ENCODE measurements at places on chromosomes 5 and 9.

DNA sequence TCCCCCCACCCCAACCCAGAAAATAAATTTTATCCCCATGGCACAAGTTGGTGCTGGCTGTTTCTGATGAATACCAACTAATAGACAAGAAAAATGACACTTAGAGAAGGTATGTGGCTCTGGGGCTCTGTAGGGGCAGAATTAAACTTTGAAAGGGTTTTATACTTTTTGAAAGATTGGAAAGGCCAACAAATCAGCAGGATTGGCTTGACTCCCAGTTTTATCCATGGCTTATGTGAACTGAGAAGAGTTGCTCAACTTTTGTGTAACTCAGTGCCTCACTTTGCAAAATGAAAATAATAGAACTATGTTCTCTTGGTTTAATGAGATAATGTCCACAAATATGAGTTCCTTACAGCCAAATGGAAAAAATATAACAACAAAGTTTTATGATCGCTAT lies 288.9 kb upstream of the KIF2A start:
- no peak for DNase-seq

DNA sequence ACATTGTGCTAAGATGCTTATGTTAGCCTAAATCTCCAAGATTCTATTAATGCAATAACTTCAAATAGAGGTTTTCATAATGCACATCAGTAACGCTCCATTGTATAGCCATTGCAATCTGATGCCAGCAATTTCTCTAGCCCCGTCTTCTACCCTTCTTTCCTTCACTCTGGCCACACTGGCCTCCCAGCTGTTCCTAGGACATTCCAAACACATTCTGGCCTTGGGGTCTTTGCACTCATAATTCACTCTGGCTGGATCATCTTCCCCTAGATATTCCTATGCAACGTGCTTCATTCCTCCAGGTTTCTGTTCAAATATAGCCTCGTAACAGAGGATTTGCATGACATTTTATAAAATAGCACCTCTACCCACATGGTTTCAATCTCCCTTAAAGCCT lies 23.3 kb downstream of the FAM81B start:
- DNase-seq = no peak

GRCh38 chr9:130219661-130220096 lies 45.9 kb upstream of the HMCN2 start:
- DNase-seq = no peak

- no peak for DNase-seq
Observed at GRCh38 chr5:172564188-172564587, 76.9 kb upstream of the NEURL1B start.

DNA sequence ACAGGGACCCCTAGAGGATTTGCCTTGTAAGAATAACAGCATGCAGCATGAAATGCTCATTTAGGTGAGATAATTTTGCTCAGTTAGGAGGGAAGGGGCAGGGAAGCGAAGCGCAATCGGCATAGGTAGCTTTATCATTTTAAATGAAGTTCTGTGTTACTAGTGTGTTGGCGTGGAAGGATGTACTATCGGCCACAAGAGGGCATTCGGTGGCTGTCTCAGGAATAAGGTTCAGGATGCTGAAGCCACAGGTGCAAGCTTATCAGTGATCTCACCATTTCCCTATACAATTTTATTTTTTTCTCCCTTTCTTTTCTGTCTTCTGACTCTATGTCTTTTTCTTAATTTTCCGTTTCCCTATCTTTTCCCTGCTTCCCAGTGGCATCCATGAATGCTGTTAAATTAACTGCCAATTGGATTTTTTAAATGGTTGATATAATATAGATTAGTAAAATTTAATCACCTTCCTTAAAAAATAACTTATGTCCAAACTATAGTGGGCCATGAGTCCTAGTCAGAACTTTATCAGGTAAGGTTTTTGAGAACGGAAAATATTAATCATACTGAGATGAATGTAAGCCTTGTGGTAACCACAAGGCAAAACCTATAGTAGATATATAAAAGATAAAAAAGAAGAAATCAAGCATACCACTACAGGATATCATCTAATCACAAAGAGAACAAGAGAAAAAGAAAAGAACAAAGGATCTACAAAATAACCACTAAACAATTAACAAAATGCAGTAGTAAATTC lies 1.2 kb upstream of the INSL6 start:
- DNase-seq = no peak

GRCh38 chr9:136667214-136667939 lies 4.7 kb downstream of the EGFL7 start:
- DNase-seq = no peak

GRCh38 chr5:121982146-121982892 lies 20.5 kb downstream of the SRFBP1 start:
- DNase-seq = no peak

DNA sequence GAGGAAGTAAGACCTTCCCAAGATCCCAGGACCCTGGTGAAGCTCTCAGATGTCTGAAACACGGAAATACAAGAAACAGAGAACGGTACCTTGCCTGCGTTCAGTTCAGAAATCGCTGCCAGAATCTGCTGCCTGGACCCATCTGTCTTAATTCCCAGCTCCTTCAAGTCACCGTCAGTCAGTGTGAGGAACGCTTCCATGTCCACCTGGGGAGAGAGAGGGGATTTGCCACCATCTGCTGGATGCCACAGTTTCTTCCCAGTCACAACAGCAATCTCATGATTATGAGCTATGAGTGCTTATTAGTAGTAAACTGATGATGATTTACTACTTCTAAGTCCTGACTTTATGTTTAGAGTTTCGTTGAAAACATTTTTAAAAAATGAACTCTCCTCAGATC lies 36.7 kb upstream of the GABBR2 start:
- no peak for DNase-seq

DNA sequence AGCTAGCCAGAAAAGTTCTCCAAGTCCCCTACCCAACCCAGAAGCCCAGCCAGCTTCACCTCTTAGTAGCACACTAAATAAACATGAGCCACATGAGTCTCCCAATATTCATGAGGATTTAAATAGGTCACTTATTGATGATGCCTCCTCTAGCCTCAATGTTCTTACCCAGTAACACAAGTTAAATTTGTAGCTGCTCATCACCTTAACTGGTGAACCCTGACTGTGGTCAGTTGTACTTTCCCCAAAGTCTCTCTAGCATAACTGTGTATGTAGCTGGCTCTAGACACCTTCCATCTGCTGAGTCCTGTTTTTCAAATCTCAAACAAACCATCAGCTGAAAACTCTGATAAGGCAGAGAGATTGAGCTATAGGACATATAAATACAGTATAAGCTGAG lies 100.3 kb upstream of the ELAVL2 start:
- DNase-seq = no peak

GRCh38 chr9:96048956-96049831 lies 173.7 kb downstream of the ERCC6L2 start:
- no peak for DNase-seq

DNA sequence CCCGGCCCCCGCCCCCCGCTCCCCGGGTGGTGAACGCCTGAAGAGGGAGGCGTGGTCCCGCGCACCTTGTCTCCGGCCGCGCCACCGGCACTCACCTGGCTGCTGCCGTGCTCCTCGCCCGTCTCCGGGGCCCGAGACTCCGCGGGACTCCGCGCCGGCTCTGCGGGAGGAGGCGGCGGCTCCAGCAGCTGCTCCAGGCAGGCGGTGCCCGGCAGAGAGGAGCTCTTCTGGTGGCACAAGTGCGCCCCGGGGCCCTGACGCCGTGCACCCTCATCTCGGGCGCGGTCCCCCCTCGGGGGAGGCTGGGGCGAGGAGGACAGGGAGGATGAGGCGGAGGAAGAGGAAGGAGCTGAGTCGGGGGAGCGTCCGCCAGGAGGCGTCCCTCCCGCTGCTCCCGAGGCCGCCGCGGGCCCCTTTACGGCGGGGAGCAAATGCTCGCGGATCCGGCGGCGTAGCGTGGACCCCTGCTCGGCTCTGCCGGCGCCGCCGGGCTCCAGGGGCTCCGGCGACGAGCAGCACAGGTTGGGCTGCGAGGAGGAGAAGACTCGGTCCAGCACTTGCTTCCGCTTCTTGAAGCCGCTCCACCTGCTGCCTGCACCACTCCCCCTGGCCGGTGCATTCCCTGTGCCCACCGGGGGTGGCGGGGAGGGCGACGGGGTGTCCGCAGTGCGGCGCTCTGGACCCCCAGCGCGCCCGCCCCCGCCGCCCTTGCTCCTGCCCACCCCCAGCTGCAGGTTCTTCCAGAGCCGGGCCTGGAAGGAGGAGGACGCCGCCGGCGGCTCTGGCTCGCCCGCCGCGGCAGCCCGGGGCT lies 928 bp downstream of the MCTP1 start:
- no peak for DNase-seq

- no peak for DNase-seq
Observed at GRCh38 chr5:118580949-118581348, 407.4 kb downstream of the DTWD2 start.

DNA sequence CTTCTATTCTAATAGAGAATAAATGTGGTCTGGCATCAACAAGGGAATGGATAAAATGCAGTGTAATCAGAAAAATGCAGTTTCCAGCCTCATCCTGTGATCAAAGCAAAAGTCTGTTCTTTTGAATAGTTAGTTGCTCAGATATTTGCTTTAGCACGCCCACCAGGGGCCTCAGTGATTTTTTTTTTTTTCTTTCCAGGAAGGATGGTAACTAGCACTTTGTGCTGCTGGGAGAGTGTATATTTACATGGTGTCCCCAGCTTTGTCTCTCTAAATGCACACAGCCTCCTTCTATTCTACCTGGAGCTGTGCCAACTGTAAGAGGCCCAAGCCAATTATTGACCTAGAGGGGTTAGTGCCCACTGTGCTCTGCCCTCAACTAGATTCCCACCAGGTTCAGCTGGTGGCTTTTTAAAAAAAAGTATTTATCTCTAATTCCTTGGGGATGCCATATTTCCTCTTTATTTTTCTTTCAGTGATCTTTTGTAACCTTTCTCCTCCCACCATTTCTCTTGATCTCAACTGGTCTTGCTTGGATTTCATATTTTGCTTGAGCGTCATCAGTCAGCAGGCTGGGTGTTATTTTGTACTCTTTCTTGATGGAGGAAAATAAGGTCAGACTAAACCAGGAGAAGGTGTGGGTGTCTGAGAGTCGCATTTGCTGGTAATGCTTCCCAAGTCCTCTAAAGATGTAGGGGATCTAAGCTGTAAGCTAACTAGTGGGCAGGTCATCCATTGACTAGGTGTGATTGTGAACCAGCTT lies 193.0 kb upstream of the C9orf72 start:
- DNase-seq = no peak

DNA sequence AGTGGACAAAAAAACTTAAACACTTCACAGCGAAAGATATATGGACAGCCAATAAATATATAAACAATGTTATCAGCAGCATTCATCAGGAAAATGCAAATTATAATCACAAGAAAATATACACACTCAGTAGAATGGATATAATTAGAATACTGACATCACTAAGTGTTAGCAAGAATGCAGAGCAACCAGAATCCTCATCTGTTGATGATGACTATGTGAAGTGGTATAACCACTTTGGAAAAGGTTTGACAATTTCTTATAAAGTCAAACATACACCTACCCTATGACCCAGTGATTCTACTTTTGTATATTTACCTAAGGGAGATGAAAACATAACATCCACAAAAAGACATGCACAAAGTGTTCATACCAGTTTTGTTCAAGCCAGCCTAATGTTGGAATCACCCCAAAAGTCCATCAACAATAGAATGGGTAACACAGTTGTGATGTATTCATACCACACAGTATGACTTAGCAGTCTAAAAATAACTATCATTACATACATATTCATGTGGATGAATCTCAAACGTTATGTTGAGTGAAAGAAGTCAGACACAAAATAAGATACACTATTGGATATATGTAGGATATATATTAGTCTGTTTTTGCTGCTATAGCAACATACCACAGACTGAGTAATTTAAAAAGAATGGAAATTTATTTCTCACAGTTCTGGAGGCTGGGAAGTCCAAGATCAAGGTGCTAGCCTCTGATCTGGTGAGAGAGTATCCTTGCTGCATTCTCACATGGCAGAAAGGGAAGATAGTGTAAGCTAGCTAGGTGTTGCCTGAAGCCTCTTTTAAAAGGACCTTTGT lies 148.8 kb upstream of the ADAMTSL1 start:
- no peak for DNase-seq

DNA sequence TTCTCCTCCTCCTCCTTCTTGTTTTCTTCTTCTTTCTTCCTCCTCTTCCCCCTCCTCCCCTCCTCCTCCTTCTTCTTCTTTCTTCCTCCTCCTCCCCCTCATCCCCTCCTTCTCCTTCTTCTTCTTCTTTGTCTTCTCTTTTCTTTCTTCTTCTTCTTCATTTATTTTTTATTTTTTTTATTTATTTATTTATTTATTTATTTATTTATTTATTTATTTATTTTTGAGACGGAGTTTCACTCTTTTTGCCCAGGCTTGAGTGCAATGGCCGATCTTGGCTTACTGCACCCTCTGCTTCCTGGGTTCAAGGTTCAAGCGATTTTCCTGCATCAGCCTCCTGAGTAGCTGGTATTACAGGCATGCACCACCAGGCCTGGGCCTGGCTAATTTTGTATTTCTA lies 1332.5 kb upstream of the CDH9 start:
- DNase-seq = no peak

DNA sequence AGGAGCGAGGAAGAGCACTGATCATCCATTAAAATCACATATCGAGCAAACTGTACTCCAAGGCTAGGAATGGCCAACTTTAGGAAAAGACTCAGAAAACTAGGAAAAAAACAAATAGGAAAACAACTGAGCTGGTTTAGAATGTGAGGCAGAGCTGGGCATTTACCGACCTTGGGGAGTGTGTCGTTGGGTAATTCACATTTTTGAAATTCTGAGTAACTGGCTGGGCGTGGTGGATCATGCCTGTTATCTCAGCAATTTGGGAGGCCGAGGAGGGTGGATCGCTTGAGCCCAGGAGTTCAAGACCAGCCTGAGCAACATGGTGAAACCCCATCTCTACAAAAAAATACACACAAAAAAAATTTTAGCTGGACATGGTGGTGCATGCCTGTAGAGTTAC lies 70.1 kb downstream of the ZFAND5 start:
- DNase-seq = no peak

DNA sequence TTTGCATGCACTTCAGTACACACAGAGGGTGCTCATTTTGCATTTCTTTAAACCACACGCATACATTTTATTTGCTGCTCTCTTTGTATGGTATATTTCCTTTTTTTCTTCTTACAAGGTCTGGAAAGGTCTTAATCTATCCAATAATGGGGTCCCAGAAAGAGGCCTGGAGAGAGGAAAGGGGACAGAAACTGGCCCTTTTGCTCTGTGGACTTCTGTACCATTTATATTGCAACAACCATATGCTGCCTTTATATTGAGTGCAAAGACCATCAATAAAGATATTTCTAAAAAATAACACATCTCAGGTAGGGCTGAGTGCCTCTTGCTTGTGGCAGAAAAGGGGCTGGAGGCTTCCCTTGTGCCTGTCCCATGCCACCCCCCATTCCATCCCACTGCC lies 15.5 kb upstream of the DPM2 start:
- no peak for DNase-seq

DNA sequence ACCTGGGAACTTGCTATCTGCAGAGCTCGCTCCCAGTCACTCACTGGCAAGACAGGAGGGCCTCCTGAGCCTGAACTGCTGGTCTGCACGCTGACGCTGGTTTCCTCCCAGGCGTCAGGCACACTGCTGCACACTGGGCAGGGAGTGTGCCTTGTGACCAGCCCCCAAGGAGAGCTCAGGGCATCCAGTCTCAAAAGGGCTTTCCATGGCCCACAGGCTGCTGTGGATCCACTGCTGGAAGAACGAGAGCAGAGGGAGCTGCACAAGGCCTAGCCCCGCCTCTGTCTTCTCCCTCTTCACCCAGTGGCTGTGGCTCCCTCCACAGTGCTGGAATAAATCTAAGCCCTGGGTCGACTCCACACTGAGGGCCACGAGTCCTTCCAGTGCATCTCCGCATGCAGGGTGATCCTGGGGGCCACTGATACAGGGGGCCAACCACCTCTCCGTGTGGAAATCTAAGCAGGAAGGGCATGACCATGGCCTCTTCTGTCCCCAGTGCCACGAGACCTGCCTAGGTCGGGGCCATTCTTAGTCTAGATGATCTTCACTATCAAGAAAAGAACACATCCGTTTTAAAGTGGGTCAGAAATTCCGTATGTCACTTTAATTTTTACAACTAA lies 93.6 kb downstream of the CAMSAP1 start:
- DNase-seq = no peak

Data from activated T-helper 1 cell treated with anti-CD3 and anti-CD28 coated beads, Interleukin-2, amount 50 U/mL, for 16 hours (primary cell).